WERI-Rb-1 (cell line): ENCODE measurements at places on chromosomes 1 and 21.

DNA sequence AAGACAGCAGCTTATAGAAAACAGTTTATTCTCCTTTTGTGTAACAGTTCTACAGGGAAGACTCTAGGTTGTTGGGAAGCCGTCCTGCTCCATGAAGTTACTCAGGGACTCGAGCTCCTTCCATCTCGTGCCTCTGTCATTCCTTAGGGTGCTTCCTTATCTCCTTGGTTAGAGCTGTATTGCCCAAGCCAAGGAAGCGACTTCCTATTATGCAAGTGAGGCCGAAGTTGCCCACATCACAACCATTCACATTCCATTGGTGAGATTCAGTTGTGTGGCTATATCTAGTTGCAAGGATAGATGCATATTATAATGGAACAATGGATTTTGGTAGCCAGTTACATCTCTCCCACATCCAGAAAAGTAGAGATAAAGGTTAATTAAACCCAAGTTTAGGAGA lies 9.0 kb downstream of the GSTM5 start:
- DNase-seq: no peak

GRCh38 chr1:86084998-86085397 lies 71.6 kb downstream of the COL24A1 start:
- no peak for DNase-seq

DNA sequence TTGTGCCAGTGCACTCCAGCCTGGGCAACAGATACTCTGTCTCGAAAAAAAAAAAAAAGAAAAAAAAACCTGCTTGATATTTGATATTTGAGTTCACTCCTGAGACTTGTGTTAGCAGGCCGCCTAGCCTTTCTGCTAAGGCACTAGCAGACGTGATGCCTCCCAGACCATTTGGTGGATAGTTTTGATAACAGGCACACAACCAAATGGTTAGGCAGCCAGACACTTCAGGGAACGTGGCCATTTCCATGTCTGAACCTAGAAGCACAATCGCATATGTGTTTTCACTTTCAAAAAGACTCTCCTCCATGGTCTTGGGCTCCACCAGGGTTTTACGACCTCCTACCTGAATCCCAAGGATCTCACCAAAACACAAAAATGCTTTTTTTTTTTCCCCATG lies 1319.5 kb downstream of the BRINP3 start:
- DNase-seq: no peak

DNA sequence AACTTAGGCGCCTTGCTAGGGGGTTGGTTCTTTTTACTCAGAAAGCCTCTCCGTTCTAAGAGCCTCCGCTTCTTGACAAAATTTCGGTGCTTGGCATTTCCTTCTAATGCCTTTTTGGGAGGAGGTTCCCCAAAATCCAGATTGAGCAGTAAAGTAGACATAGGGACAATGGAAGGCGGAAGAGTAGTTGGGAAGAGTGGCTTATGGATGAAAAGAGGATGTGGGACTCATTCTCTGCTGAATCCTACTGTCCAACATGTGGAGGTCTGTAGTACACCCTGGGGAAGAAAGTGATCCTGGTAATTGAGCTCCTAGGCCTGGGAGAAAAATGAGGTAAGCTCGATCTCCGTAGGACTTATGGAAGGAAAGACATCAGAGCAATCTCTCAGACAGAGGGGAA lies 777 bp upstream of the METTL25B start:
- no peak for DNase-seq

GRCh38 chr21:45034556-45035476 lies 39.6 kb upstream of the ADARB1 start:
- peak; percentile 83 for DNase-seq

GRCh38 chr1:212979340-212980122 lies 29.2 kb downstream of the VASH2 start:
- peak; percentile 55 for DNase-seq

- no peak for DNase-seq
Measured at GRCh38 chr1:25033828-25034705, 104.0 kb upstream of the RUNX3 start.

- no peak for DNase-seq
Measured at GRCh38 chr1:182725259-182726255, 41.2 kb upstream of the RGS8 start.

DNA sequence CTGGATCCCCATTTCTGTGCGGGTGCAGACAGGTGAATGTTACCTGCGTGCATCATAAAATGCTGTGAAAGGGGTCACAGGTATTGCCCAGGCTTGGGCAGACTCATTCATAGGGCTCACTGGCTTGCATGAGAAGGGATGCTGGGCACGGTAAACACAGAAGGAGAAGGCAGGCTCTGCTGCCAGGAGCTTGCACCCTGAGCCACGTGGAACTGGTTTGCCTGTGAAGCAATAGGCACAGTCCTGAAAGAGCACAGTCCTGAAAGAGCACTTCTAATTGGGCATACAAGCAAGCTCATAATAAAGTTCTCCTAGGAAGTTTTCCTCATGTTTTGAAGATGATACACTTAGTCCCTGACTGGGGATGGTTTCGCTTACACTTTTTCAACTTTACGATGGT lies 40.9 kb downstream of the GALNT2 start:
- no peak for DNase-seq
